ENCODE measurements at places on chromosomes 1 and 21.

DNA sequence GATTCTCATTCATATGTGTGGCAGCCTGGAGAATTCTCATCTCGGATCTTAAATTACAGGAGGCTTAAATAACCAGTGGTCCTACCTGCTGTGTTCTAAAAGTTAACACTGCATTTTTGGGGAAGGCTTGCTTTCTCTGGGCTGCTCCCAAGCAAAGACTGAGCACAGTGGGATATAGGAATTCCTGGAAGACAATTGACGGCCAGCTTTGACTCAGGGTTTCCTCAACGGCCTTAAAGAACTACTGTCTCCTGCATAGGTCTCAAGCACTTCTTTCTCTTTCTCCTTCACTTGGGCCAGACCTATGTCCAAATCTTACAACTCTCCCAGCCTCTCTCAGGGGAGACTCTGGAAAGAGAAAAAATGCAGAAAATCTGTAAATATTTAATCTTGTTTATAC lies 1.0 kb upstream of the KRTAP13-3 start:
- DNase-seq = no peak

DNA sequence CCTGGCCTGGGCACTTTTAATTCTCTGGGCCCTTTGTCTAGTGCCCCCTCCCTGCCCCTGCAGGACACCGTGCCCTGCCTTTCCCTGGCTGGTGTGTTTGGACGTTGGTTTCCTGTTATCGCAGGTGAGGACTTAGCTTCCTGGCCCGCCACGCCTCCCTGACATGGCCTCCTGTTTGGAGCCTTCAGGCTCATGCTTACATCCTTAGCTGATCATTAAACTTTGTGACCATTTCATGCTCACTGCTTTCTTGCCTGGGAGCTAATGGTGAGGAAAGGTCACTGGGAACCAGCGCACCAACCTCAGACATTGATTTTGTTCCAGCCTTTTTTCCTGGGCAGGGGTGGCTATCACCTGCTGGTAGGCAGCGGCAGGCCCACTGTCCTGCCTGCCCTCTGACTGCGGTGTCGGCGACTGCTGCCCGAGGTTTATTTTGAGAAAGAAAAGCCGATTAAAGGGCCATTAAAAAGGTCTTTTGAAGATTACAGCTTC lies 3.7 kb downstream of the PFKL start:
- no peak for DNase-seq

DNA sequence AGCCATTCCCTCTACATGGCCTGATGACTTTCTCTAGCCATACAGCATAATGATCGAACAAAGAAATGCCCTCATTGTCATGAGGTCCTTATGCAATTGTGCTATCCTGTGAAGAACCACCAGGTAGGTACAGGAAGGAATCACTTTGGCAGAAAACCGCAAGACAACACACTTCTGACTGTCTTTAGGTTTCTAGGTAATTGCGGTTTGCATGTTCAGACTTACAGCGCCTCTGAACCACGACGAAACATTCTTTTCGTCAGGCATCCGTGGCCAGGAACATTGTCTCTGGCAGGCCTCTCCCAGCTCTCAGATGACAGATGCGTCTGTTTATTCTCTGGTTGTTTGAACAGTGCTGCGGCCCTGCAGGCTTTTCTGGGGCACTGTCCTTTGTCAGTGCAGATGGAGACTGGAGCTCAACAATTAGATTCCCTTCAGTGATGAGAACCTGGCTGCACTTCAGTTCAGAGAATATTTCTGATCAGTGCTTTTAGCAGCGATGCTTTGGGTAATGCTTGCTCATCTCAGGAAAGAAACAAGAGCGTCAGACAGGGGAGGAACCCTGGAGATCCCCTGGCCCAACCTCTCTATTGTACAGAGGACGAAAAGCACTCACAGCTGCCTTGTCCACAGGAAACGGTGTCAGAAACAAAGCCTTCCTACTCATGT lies 63.4 kb downstream of the B3GALT5 start:
- DNase-seq = no peak

DNA sequence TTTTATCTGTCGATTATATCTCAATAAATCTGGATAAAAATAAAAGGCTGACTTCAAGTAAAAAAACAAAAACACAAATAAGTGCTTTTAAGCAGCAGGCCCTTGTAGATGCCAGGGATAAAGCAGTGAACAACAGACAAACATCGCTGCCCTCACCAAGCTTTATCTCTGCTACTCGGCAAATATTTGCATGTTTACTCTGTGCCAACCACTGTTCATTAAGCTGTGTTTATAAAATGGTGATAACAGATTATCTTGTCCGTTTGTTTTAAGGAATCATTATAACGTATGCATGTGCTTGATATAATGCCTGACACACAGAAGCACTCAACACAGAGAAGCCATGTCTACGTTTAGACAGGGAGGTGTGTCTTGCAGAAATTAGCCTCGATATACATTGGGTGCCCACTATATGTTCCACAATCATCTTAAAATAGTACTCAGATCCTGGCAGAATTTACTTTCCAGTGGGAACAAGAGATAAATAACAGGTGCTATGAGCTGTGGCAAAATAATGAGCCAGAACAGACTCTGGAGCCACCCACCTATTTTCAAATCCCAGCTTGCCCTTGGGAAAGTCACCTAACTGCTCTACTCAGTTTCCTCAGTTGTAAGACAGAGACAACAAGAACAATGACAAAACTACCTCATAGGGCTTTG lies 47.2 kb downstream of the TRIT1 start:
- DNase-seq = no peak

DNA sequence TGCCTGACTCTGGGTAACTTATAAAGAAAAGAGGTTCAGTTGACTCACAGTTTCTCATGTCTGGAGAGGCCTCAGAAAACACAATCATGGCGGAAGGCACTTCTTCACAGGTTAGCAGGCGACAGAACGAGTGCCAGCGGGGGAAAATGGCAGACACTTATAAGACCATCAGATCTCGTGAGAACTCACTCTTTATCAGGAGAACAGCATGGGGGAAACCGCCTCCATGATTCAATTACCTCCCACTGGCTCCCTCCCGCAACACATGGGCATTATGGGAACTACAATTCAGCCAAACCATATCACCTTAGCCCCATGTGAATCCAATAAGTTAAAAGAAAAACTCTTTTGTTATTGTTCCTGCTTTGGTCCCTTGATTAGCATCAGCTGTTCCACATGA lies 725.2 kb downstream of the LRRIQ3 start:
- no peak for DNase-seq

- DNase-seq = no peak
Measured at GRCh38 chr1:100107696-100108095, 25.0 kb downstream of the SASS6 start.

Data from stimulated activated CD4-positive, alpha-beta T cell treated with anti-CD3 and anti-CD28 coated beads, Interleukin-4, amount 100 ng/mL, for 1 hour (primary cell).